CMK (cell line): ENCODE measurements at places on chromosomes 12 and 14.

GRCh38 chr14:87008965-87009364 lies 984.0 kb downstream of the GALC start:
- DNase-seq: no peak

DNA sequence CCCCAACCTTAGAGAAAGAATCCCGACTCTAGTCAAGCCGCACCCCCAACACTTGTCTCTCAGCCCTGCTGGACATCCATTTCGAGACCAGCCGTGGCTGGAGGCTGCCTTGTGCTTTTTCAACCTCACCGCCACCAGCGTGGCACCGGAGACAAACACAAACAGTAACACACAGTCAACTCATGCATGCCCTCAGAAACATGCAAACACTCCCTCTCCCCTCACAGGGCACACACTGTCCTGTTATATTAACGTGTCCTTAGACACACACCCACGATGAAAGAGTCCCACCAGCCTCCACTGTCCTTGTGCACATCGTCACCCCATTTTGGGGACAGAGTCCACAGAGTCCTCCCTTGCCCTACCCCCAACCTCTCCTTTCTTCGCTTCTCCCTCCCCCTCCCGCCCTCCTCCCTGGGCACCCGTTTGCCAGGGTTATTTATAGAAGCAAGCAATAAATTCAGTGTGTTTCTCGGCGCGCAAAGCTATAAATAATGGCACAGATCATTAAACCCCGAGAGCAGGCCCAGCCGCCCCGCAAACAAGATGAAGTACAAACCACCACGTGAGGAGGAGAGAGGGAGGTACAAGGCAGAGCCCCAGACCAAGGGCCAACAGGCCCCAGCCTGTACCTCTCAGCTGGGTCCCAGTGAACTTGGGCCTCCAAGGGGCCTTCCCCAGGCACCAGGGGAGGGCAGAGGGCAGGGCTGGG lies 27.9 kb downstream of the SMUG1 start:
- DNase-seq: no peak

- DNase-seq: no peak
Observed at GRCh38 chr14:38755036-38755435, 348.0 kb downstream of the SEC23A start.

DNA sequence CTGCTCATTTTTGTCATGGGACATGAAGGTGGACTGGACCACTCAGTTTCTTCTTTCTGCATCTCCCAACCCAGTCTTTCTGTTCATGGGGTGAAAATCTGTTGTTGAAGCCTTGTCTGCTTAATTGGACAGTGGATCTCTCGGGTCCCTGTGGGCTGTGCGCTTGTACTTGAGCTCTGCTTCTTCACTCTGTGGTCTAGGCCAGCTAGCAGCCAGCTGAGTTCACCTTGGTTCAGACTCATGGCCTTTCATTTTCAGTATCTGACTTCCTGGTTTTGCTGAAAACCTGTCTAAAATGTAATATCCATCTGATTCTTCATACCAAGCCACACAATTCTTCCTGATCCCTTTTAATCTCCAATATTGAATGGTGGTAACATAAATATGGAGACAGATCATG lies 117.2 kb downstream of the LRRK2 start:
- no peak for DNase-seq

DNA sequence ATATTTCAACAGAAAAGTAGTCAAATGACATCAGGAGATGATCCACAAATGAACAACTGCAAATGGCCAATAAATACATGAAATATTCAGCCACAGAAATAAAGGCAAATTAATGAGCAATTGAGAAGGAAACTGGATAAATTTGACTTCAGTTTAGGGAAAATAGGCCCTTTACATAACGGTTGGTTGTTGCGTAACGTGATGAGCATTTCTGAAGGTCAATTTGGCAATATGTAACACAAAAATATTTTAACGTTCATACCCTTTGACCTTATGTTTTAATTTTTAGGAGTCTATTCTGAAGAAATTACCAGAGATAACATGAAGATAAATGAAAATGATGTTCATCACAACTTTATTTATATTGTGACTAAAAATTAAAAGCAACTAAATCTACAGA lies 14.7 kb upstream of the MSRB3 start:
- no peak for DNase-seq

DNA sequence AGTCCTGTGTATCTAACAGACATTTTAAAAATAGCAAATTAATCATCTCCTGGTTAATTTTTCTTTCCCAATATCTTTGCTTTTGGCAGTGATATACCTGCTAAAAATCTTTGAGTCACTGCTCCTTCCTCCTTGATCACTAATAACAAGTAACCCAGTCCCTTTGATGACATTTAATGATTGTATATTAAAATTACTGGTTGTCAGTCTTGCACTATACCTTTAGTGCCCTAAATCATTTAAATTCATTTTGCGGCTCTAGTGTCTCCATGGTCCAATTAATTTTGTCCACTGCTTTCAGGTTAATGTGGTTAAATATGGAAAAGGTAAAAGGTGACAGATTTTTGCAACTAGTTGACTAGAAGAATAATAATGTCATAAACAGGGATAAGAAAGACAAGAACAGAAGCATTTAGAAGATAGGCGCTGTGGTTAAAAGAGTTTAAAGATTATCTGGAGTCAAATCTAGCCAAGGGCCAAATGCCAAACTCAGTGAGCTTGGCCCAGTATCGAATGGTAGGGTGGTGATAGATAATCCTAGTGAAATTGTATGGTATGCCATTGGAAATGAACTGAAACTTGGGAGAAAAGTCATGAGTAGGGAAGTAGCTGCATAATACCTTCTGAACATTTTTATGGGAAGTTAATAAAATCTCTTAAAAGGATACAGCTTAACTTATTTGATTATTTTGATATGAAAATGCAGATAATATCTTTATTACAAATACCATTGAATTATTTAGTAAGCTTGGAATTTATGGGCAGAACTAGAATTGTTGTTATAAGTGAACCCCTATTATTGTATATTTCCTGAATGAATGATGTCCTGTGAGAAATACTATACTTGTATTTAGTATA lies 115.0 kb downstream of the PCNX1 start:
- no peak for DNase-seq

DNA sequence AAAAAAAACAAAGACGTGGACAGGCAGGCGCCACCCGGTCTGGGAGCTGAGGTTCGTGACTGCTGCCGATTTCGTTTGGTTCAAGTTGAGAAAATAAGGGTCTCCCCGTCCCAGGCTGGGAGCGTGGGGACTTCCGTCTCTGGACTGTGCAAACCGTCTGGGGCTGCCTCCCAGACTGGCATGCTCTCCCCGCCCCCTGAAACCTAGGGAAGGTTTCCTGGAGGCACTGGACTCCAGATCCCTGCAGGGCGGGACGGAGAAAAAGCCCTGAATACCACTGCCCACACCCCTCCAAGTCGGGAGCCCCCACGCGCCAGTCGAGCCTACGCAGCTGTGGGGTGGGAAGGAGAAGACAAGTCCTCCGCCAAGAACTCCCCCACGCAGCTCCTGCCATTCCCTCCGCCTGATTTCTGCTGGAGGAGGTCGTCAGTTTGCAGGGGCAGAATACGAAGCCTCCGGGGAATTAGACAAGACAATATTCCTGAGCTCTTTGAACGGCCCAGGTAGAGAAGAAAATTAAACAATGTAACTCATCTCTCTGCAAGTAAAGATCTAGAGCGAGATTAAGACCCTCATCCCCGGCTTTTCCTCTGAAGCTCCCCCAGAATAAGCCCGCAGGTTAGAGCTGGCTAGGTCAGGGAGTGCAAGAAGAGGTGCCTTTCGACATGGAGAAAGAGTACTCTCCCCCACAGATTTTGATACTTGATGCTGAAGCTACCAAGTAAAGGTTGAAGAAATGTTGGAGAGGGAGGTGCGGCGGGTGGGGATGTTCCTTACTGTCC lies 10.4 kb upstream of the HOXC13 start:
- no peak for DNase-seq

GRCh38 chr14:28482251-28483040 lies 284.1 kb upstream of the FOXG1 start:
- no peak for DNase-seq

DNA sequence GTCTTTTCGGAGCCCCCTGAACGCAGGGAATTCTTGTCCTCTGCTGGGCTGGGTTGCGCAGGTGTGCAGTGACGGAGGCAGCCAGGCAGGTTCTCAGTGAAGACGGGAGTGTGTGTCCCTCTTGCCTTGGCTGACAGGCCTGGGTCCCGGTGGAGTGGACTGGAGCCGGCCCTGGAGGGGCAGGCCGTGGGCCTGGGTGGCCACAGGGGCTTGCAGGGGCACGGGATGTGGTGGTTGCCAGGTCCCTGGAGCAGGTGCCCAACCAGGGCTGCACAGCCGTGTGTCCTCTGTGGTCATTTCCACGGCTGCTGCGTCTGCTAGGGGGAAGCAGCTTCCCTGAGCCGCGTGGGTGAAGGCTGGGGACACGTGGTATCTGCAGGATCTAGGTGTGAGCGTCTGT lies 79.8 kb downstream of the ADGRD1 start:
- no peak for DNase-seq

DNA sequence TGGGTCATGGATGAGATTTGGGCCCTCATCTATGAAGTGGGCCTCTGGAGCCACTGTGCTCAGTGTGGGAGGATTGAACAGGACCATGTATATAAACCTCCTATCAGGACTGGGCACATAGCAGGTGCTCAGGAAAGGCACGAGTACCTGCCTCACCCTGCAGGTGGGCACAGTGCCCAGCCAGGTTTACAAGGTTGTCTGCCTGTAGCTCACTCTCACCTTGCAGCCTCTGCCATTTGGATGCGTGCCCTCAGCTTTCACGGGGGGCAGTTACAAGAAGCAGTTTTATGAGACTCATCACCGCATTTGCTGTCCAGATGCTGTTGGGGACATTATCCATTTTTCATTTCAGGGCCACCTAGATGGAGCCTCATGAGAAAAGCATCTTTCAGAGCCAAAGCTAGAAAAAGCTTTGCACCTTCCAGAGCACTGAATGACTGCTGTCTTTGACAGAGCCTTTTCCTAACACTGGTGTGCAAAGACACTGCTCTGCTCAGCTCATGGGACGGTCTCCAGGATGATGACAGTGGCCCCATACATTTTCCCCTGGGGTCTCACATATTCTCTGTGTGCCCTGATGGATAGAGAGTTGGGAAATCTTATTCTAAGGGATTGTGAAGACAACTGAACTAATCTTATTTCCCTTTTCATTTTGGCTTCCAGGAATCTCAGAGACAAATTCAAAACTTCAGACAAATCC lies 327.5 kb upstream of the RTL1 start:
- DNase-seq: no peak

- no peak for DNase-seq
Observed at GRCh38 chr14:60771117-60771516, 36.6 kb downstream of the MNAT1 start.

DNA sequence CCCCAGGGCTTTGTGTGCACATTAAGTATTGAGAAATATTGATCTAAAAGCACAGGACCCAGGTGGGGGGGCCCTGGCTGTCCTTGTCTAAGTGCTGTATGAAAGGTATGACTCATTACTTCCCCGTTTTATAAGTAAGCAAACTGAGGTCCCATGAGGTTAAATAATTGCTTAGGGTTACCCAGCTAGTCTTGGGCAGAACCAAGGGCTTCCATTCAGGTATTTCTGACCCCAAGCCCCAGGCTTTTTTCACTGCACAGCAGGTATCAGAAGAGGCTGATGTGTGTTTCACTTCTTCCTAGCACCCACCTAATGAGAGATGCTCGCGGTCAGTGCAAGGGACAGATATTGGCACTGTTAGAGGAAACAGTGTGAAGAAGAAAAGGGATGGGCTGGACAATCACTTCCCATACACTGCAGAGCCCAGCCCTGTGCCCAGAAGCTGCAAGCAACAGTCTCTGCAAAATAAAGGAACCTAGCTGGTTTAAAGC lies 4.7 kb upstream of the TC2N start:
- DNase-seq: no peak

- DNase-seq: no peak
Observed at GRCh38 chr14:74333909-74334308, 14.4 kb upstream of the VRTN start.

DNA sequence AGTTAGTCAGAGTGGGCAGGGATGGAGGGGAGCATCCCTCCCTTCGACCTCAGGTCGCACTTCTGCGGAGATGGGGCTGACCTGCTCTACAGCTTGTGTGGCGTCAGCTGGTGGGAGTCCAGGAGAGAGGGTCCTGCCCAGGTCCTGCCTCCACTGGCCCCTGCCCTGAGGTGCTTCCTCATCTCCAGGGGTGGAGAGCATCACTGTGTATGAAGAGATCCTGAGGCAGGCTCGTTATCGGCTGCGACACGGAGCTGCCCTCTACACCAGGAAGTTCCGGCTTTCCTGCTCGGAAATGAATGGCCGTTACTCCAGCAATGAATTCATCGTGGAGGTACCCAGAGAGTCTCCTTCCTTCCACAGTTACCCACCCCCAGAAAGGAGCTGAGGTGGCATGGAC lies 20.2 kb downstream of the CLSTN3 start:
- no peak for DNase-seq

- no peak for DNase-seq
Observed at GRCh38 chr14:75519826-75520728, 2.2 kb upstream of the BATF start.

GRCh38 chr14:61654026-61654425 lies 41.3 kb upstream of the HIF1A start:
- no peak for DNase-seq

DNA sequence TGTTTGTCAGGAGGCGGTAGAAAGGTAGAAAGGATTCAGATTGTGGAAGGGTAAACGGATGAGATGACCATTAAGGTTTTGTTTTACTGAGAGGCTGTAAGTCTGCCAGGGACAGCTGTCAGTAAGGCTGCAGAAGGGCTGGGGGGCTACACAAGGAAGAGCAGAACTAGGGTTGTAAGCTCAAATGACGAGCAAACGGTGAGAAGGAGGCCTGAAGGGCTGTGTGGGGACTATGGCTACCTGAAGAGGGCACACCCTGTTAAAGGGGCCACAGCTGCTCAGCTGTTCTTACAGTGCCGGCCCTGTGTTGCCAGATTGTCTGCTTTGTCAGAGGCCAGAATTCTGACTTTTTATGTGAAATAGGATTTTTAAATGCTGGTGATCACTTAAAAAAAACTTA lies 19.1 kb downstream of the VASH1 start:
- no peak for DNase-seq

DNA sequence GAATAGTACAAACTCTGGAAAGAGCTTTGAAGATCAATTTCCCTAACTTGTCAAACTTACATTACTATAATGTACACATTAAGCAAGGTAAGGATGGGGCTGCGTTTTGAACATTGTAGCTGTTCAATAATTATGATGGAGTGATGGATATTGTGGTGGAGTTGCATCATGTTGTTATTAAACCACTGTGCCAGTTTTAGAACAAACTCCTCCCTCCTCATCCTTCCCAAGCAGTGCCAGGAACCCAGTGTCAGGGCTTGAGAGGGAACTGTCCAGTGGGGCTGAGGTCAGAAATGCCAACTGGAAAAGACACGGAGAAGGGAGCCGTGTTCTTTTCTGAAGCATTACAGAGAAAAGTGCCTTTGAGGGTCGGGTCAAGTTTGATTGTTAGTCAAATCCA lies 31.9 kb upstream of the PAPOLA start:
- no peak for DNase-seq
